ENCODE measurements at places on chromosomes 1 and 21.

GRCh38 chr1:174942547-174943255, 57.0 kb upstream of the CACYBP start:
- no peak for DNase-seq

- peak; percentile 98 for DNase-seq
Observed at GRCh38 chr1:76073481-76073880, 1.1 kb upstream of the ST6GALNAC3 start.

- no peak for DNase-seq
Observed at GRCh38 chr1:197234581-197234980, 33.5 kb upstream of the CRB1 start.

DNA sequence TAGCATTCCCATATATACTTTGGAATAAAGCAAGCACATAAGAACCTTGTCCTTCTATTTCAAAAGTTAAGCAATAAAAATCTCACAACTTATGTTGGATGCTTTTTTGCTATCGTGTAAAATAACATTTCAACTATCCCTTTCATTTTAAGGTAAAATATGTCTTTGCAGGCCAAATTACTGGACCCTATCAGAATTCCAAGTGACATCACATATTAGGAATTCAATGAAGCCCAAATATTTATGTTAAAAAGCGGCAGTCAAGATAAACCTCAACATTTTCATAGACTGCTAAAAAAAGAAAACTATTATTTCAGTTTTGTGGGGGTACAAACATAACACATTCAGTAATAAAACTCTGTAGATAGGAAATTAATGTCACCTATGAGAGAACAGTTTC, 252.0 kb downstream of the KCTD3 start:
- DNase-seq, result peak; percentile 6

DNA sequence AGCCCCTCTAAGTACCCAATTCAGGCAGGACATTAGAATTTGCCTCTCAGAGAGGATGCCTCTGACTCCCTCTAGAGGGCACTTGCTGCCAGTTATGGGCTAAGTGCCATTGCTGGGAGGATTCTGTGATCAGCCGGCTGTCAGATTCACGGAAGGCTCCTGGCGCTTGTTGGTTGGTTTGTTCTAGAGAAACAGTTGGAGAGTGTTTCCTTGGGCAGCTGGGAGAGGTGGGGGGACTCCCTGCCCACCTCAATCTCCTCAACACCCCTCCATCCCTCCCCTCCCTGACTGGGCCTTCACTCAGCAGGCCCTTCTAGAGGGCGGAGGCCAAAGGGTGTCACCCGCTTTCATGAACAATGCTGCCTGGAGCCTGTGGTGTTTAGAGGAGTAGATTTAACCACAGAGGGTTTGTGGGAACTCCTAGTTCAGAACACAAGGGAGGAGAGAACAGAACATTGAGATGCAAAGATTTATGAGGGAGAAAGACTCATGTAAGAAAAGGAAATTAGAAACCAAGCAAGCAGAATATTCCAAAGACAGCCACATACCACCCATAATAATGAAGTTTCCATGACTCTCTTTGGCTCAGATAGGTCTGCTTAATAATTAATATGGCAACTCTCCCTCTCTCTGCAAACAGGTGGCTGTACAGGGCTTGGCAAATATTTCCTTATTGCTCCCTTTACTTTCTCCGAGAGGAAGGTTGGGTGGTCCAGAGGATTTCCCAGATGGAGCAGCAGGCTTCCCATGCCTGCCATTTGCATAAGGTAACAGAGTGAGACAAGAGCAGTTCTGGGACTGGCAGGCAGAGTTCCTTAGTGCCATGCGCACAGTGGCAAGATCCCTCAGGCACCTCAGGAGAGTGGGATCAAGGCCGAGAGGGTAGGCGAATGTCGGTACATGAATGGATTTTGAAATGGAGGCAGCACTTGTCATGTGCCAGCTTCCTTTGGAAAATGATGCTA, 30.0 kb upstream of the ACP6 start:
- DNase-seq, result peak; percentile 69

DNA sequence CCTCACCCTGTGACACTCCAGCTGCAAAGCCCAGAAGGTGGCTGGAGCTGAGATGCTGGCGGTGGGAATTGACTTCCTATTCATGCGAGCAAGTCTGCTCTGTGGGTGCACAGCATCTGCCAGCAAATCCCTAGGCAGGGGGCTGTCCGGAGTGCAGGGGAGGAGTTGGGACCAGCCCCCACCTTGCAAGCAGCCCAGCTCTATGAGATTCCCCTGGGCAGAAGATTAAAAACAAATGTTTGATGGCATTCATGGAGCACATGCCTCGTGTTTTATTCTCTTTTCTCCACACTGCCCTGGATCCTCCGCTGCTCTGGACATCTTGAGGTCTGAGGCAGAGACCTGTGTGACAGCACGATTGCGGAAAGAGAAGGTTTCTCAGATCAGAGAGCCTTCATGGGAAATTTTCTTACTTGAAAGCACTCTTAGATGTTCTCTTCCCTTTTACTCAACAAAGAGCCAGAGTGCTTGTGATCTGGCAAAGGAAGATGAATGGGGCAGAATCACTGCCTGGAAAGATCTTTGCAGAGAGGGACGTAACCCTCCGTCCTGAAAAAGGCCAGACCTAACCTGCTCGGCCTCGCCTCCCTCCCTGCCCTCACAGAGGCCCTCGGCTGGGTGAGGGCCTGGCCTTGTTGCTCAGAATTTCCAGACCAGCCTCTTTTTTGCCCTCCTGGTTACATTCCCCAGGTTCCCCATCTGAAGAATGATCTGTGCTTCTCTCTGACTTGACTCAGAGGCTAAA, 597.1 kb downstream of the KIF26B start:
- peak; percentile 66 for DNase-seq
